ENCODE measurements at places on chromosomes 5 and 9.

DNA sequence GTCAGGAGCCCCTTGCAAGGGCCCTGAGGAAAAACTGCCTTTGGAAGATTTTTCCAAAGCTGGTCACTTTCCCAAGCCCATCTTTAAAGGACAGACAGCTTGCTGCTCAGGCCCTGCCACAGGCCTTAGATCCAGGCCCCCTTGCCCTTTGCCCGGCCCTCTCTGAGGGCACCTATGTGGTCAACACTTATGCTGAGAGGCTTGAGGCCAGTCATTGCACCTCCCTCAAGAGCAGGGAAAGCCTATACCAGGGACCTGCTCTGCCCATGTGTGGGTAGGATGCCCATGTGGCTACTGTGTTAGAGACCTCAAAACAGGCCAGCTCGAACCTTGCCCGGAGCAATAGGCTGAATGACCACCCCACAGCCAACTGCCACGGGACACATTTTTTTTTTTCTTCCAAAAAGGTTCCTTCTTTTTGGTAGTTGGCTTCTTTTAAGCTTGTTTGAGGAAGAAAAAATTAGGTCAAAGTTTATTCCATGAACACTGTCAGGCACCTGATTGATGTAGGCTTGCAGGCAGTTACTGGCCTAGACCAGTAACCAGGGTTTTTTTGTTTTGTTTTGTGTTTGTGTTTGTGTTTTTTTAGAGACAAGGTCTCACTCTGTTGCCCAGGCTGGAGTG is 3.8 kb downstream of the TCF7 start:
- no peak for DNase-seq

DNA sequence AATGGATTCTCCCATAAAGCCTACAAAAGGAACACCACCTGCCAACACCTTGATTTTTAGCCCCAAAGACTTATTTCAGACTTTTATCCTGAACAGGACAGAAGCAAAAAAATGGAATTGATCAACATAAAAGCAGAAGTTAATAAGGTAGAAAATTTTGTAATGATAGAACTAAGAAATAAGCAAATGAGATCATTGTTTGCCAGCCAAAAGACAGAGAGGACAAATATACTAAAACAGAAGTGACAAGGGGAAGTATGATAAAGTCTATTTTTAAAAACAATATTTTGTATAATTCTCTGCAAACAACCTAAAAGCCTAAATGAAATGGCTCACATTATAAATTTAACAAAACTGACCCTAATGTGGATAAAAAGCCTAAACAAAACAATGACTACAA is 110.5 kb upstream of the PRSS3 start:
- DNase-seq: no peak

- no peak for DNase-seq
These were observed 36.8 kb downstream of the SAXO1 start for GRCh38 chr9:18996211-18996610.

- DNase-seq: no peak
These were observed 685.1 kb upstream of the DMAC1 start for GRCh38 chr9:8484597-8485191.

DNA sequence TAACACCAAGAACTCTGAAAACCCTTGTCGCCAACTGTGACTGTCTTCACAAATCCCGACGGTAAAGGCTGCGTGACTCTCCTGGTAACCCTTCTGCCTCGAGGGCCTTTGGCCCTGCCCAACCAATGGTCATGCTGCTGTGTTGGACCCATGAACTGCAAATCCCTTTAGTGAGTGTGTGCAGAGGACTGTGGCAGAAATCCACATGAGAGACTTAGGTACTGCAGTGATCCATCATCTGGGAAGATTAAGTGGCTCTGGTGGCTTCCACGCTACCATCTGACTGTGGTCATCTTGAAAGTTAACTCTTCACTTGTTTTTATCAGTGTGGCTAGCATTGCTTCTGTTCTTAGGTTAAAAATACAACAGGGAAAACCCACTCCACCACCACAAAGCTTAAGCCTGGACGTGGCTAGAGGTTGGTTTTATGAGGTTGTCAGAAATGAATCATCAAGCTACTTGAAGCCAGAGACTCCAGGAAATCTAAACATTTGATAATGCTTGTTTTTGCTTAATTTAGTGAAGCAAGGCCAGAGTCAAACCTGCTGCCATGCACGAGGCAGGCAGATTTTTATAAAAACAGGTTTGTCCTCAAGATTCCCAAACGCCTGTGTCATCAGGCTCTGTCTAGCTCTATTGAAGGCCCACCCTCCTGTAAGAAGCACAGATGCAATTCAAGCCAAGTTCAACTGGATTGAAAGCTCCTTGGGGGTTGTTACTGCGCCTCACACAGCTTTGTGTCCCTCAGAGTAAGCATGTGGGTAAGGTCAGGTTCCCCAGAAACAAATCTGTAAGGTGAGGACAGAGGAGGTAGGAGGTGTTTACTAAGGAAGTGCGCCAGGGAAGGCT is 52.7 kb upstream of the ERCC6L2 start:
- DNase-seq: no peak

All from sciatic nerve (tissue), 2 donors.